ENCODE measurements at places on chromosomes 7 and 10.

- no peak for DNase-seq
These were observed 986 bp upstream of the PPP2R2D start for GRCh38 chr10:131899695-131900349.

- DNase-seq, result no peak
These were observed 58.9 kb downstream of the POLL start for GRCh38 chr10:101529207-101529606.

DNA sequence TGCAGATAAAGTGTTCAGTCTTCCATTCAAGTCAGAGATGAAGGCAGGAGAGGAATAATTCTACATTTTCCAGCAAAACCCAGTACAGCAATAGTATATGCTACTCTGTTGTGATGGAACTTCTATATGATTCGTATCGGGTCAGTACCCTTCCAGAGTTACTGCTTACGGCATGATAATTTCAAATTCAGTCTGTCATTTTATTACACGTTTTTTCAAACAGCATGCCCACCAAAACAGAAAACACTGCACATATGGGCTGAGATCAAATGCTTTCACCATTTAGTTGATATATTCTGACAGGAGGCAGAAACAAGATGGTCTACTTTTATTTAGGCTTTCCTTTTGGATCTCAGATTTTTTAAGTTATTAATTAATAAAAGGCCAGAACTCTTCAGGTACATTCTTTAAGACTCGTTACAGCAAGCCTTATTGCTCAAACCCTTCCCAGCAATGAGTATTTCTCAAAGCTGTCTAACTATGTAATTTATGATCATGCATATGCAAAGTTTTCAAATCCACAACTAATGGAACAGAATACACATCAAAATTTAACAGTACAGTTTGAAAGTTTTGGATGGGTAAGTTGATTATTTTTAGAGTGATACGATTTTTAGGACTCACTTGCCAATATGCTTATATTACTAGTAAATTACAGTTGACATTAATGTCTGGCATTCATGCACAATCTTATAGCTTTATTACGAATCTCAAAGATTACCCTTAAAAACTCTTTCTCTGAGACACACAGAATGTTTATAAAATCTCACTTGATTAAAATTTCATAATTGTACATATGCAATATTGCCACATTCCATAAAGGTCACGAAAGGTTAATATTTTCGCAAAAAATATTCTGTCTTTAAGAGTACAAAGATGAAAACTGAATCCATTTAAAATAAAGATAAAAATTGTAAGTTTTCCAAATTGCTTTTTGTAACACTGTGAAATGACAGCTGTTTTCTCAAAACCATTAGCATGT, 91.0 kb downstream of the ANK3 start:
- no peak for DNase-seq

- DNase-seq, result no peak
These were observed 81.5 kb upstream of the LRRTM3 start for GRCh38 chr10:66844176-66844942.

DNA sequence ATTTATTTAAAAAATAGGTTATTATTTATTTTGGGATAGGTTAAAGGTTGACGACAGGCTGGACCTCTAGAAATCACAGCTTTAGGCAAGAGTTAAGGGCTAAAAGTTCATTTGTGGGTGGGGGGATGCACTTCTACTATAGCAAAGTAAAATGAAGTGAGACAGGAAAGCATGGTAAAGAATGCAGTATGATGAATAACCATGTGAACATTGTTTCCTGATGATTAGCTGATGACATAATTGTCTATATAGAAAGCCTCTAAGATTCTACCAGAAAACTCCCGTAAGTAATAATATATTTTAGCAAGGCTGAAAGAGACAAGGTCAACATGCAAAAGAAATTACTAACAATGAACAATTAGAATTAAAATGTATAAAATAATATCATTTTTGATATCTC, 25.7 kb upstream of the PRSS37 start:
- no peak for DNase-seq

- no peak for DNase-seq
These were observed 46.7 kb upstream of the RAB18 start for GRCh38 chr10:27457261-27457945.

- DNase-seq, result no peak
These were observed 143.3 kb downstream of the KCNMA1 start for GRCh38 chr10:77494327-77494726.

- no peak for DNase-seq
These were observed 39.9 kb downstream of the KIF20B start for GRCh38 chr10:89741126-89741762.

DNA sequence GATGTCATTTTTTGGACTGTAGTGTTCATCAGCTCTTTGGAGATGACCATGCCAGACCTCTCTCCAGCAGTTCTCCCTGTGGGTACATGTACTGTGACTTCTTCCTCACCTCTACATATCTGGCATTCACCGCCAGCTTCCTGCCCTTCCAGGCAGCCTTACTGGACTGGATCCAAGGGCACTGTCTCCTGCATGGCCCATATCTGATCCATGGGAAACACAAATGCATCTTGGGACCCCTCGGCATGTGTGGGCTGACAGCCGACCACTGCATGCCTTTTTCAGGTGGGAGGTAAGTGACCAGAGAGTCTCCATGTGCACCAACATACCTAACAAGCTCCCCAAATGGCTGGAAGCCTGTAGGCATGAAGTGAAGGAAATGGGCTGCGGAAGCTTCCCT, 3.9 kb upstream of the BLVRA start:
- no peak for DNase-seq

- DNase-seq, result no peak
These were observed 53.4 kb downstream of the CFAP46 start for GRCh38 chr10:132888898-132889490.

DNA sequence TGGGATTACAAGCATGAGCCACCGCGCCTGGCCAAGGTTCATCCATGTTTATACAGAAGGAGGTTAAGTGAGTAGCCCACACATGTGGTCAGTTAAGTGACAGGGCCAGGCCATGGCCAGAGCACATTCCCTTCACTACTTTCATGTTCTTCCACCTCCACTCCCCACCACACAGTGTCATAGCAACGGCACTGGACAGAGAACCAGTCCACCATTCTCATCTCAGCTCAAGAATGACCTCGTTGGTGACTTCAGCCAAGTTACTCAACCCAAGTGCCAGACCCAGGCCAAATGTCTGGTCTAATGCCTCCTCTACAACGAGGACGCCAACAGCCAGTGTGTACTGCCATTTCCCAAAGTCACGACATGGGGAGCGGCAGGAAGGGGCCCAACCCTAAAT, 62.4 kb downstream of the INHBA start:
- DNase-seq, result no peak

DNA sequence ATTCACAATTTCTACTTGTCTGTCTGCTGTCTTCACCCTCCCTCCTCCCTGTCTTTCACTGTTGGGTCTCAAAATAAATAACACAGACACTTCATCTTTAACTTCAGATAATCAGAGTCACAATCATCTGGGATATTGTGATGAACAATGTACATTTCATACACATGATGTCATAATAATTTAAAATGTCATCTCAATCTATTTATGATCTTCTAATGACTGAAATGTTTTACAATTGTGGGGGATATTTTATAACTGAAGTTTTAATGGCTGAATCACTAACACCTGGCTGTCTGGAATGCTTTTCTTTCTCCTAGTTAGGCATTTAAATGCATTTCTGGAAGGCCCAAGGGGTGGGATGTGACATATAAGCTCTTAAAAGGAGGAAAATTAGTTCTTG, 859.8 kb downstream of the LRMDA start:
- no peak for DNase-seq

DNA sequence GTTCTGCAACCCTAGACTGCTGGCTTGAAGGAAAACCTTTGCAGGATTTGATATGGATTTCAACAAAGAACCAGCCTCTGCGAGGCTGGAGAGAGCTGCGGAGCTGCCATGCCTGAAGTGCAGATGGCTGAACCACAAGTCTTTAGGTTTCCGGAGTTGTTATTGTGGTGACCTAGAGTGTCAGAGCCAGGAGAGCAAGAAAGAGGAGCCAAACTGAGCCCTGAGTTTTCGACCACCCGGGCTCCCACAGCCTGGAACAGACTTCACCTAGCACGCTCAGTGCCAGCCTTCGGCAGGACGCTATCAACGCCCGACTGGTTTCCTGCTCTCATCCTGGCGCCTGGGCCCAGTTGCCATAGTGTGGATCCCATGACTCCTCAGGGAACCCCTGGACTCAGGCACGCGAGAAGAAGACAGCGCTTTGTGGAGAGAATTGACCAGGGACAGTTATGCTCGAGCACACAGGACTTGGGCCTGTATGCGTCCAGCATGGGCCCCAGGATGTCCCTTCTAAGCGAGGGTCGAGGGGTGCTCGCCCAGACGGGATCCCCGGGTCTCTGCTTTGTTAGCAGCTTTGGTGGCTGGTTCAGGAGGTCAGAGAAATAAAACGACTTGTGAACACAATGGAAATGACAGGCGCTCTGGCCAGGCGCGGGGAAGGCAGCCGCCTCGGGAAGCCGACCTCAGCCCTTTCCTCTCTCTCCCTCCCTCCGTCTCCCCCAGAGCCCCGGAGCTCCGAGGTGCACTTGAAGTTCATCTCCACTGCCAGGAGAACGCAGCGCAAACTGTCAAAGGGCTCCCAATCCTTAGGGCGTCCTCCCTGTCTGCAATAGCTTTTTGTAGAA, 1.8 kb upstream of the GAD2 start:
- DNase-seq, result no peak

DNA sequence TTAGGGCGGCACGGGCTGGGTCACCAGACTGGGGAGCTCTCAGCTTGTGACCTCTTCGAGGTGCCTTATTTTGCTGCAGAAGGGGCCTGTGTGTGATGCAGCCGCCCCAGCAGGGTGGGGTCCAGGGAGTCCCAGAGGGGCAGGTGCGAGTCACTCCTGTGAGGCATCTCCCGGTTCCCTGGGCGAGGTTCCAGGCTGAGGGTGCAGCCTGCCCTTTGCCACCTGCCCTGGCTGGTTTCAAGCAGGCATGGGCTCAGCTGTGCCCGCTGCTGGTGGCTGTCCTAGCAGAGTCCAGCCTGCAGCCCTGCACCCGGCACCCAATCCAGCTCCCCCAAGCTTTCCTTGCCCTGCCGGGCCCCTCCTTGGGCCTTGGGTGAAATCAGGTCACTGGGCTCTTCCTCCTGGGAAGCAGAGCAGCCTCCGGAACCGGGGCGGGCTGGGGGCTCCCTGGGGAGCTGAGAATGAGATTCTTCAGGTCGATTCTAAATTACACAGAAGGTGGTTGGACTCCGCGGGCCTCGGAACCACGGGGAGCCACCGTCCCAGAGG, 64.8 kb downstream of the PWWP2B start:
- DNase-seq, result no peak

DNA sequence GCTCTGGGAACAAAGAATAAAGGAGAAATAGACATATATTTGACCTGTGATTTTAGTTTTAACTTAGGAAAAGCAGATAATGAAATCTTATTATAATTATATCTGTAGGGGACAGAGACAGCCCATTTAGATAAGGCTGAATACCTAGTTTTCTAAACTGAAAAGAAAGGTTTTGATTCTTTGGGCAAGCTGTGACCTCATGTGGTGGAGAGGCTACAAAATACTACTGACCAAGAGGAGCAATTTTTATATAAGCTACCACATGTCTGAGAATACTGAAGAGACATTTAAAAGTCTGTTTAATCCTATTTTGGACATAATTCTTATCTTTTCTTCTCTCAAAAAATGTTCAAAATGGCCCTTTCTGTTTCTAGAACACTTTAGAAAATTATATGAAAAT, 271.0 kb downstream of the MTERF1 start:
- DNase-seq, result no peak

DNA sequence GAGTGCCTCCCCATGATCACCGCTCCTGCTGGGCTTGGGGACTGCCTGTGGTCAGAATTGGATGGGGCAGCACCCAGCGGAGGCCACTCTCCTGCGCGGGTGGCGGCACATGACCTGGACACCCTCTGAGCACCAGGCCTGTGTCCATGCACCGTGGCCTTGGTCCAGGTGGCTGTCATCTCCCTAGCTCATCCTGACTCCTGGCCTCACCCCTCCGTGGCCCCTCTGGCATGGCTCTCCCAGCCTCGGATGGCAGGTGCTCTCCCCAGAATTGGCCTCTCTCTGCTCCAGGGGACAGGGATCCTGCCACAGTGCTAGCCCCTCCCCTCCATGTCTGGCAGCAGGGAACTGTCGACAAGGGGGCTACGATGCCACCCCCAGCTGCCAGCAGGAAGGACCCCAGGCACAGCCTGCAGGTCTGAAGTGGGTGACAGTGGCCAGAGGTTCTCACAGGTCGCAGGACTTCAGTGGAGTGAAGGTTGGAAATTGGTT, 37.2 kb upstream of the BTBD16 start:
- no peak for DNase-seq

DNA sequence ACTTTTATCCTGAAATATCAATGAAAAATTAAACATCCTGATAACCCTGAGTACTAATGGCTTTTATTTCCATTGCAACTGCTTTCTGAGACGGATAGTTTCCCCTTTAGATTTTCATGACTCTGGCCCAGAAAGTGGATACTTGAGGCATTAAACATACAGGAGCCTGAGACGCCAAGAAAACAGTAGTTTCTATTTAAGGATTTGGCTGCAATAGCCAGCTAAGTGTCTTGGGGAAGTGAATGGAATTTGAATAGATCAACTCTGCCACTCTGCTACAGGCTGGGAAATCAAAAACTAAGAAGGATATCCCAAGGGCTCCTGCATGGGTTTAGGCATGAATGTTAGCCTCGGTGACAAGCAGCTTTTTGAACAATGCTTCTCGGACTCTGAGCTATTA, 24.7 kb upstream of the GPAM start:
- no peak for DNase-seq
